ENCODE measurements at places on chromosomes 6 and 20.

DNA sequence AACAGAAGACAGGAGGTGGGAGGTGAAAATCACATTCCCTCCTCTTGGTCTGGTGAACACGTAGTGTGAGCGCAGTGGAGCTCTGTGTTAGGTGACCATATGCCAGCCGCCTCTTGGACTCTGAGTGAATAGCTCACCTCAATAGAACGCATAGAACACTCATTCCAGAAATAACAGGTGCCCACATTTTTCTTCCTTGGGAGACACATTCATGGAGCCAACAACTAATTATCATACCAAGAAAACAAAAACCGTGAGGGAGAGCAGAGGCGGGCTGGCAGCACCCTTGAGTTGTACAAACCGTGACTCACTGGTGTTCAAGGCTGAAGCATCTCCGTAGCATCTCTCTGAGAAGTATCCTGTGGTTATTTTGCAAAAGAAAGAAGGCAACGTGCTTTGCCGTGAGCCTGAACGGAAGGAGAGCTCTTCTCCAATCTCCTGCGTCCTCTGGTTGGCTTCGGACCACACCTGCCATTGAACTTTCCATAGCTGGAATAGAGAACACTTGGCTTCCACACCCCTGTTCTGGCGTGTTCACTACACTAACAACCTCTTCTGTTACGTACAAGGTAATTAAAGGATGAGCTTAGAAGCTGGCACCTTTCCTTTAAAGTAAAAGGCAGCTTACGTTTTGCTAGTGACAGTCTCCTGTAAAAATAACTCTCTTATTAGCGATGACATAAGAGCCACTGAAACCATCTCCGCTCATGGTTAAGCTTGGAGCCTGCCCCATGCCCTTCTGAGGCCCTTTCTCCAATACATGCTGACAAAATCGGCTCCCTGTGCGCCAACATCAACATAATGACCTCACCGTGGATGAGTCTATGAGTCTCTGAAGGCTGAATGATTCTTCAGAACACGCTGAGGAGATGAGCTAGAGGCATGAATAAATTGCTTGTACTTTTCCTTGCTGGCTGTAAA is 30.2 kb upstream of the SGK1 start:
- no peak for DNase-seq

DNA sequence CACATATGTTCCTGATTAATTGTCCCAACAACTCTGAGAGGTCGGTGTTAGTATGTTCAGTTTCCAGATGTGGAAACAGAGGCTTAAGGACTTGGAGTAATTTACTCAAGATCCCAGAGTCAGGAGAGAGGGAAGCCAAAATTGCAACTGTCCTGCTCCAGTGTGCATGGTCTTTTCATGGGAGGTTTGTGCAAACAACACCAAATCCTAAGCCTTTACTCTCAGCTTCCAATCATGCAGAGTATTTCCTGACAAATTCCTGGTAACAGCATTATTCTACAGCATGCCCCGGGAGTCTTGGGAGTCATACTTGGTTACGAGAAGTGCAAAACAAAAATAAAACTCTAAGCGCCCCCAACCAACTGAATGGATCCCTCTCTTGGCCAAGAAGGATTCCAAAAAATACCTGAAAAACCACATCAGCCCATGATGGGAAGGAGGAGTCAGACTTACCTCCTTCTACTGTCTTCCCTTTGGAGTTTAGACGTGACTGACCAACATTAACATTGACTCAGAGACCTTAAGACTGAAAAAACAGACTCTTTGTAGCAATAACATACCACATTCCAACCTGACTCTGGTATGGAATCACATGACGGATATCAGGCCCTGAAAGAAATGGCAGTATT is 30.8 kb upstream of the PPP1R3G start:
- DNase-seq = no peak

GRCh38 chr6:48919555-48919954 is 543.5 kb downstream of the MMUT start:
- DNase-seq = no peak

DNA sequence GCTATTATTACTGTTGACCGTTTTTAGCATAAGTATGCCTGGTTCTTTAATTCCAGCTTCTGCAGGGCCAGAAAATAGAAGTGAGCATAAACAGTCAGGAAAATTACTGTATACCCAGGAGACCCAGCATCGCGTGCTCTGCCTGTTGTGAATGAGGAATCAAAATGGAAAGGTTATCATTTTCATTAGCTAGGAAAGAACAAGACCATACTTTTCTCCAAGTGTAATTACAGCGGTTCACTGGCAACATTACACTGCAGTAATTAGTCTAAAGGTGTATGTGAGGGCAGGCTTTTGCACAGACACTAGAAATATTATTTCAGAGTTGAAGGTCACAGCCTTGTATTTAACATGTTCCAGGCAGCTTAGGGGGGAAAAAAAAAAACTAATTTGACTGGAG is 403.8 kb upstream of the SOX4 start:
- DNase-seq = no peak

GRCh38 chr6:7138046-7138531 is 30.3 kb downstream of the RREB1 start:
- no peak for DNase-seq

- DNase-seq = no peak
Measured at GRCh38 chr6:89818977-89819335, 638 bp downstream of the MDN1 start.

DNA sequence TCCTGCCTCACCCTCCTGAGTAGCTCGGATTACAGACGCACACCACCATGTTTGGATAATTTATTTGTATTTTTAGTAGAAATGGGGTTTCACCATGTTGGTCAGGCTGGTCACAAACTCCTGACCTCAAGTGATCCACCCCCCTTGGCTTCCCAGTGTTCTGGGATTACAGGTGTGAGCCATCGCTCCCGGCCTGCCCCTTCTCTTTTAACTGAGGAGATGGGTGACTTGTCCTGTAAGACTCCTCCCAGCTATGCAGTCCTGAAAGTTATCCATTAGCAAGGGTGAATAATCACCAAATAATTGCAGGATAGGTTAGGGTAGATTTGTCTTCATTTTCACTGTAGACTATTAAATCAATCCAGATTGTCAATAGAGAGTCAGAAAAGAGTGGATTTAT is 40.5 kb upstream of the JARID2 start:
- DNase-seq = no peak

DNA sequence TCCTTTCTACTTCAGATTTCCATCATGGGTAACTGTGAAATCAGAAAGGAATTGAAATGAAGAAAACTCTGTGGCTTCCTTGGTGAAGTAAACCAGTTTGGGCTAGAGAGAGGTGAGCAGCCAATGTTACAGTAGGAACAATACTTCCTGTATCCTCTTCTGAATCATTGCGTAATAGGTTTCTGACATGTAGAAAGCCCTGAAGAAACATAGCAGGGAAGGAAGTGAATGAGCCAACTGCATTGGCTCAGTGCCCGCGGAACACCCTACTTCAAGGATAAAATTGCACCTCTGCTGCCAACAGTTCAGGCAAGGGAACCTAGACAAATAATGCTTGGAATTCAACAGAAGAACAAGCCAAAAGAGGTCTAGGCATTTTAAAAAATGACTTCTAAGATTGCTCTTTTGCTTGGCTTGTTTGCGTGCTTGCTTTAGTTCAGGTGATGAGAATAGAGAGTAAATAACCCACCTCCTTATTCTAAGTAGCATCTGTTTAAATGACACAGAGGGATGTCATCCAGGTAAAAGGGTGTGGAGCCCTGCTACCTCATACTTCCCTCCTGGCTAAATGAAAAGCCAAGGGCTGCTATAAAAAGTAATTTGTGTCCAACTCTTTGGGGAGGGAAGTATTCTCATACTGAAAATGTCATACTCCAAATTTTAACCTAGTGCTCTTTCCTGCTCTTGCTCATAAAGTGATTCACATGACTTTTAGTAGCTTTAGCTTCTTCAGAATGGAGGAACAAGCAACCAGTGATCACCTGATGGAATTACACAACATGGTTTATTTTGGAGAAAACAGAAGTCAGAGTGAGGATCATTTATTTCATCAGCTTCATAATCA is 30.0 kb upstream of the AKIRIN2 start:
- peak; percentile 33 for DNase-seq

DNA sequence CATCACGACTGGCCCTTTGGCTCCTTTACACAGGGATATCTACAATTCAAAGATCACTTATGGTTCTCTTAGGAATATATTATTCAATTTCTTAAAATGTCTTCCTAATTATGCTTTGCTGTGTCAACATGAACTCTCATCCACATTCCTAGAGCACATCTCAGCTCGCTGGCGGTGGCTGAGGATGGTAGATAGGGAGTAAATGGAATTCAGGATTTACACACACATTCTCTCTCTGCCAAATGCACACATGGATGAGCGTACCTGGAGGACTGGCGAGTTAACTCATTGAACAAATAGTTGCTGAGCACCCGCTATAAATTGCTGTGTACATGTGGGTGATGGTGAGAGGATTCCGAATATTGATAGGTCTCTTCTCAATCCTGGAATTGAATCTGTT is 4.8 kb upstream of the MRPS10 start:
- no peak for DNase-seq

GRCh38 chr6:128206610-128207426 is 306.0 kb upstream of the THEMIS start:
- no peak for DNase-seq

DNA sequence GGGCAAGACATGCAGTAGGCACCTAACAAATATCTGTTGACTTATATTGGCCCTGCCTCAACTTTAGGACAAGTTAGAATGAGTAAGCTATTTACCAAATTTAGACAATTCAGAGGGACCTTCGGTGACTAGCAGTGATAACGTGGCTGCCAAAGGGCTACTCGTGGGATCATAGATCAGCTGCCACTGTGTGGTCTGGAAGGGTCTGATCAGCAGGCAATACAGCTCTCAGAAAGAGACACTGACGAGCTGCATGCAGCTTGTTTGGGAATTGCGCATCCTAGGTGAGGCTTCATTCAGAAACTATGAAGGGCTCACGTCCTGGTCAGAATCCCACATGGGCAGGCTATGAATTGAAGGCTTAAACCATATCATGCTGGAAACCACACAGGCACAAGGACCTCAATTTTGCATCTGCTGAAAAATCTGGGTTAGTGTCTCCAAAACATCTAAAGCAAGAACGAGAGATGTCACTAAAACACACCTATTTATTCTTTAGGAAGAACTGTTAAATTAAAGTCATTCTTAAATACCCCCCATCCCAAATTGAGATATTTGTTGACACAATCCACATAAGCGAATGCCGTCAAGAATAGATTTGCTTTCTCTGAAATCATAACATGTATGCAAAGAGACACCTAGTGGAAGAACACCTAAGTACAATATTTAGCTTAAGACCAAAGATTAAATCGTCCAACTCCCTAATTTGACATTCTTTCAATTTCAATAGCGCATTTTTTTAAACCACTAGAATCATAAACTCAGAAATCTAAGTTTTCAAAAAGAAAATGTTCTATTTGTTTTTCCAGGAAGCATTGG is 79.6 kb downstream of the IPCEF1 start:
- DNase-seq = no peak

DNA sequence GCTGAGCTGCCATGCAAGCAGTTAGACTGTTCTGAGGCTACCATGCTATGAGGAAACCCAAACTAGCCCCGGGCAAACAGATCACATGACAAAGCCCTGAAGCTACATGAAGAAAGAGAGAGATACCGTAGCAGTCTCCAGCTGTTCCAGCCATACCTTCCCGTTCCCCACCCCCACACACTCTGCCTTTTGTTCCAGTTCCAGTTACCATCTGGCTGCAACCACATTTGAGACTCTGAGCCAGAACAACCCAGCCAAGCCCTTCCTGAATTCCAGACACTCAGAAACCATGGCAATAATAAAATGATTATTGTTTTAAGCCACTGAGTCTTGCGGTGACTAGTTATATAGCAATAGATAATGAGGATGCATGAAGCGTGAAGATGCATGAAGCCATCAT is 28.3 kb downstream of the RIN2 start:
- no peak for DNase-seq

DNA sequence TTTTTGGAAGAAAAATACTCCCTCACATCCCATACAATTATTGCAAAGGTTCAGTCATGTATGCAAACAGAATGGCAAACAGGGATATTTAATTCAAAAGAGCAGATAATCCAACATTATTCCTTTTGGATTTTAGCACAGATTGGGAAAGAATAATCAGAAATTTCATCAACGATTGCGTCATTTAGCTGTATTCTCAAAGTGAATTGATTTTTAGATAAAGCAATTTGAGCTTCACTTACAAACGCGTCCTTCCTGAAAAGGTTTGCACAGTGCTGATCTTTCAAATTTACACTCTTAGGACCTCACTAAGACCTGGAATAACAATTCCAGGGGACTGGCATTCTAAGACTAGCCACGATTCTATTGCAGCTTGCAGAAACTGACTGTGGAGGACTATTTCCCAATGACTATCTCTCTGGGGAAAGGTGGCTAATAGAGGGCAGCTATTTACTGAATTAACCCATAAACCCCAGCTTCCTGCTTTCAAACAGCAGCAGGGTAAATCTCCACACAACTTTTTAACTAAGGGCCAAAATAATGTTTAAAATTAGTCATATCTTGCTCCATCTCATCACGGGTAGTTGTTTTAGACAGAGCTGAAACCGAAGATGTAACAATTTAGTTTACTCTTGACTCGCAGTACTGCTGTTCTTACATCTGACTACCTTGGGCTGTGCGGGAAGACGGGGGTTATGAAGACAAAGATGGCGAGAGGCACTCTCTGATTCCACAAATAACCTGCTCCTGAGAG is 131.2 kb upstream of the FAM184A start:
- DNase-seq = no peak

DNA sequence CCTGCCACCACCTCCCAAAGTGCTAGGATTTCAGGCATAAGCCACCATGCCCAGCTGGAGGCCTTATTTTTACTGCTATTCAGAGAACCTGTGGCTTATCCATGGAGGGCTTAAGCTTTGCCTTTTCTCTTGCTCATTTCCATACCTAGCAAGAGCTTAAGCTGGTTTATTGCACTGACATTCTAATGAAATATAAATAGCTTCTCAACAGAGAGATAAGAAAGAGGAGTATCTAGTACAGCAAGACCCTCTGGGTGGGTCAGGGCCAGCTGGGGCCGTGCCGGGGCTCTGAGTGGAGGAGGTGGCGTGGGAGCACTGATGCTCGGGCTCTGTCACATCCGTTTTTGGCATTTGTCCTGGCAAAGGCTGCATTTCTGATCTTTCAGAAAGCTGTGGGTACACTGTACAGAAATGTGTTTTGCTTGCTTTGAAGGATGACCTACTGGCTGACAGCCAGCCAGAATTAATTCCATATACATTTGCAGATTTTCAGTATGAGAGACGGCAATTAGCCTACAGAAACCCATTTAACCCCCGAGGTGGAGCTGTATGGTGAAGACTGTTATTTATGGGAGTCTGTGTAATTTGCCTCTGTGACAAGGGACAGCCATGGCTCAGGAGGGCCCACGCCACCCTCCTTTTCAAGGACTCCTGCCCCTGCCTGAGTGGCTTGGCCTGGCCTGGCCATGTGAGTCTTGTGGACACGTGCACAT is 181.6 kb upstream of the AKAP12 start:
- no peak for DNase-seq

DNA sequence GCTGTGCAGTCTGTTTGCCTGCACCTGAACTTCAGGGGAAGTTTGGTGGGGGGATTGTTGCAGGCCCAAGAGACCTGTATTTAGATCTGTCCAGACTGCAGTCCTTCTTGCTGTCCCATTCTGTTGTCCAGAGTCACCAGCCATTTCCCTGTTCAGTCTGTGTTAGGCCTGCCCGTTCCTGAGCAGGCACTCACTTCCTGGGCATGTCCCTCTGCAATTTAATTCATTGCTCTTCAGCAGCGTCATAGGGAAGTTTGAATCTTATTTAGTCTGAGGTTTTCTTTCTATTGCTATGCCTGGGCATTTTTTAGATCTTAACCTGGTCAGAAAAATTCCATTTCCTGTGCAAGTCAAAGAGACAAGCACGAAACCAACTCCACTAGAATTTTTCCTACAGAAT is 190.2 kb downstream of the DTNBP1 start:
- DNase-seq = no peak

- DNase-seq = no peak
Measured at GRCh38 chr6:22569281-22570184, at the start of gene HDGFL1. HDGFL1 (plus strand) TSS chr6:22569566; CDS start chr6:22569576, 10 bp downstream.

Measured in T-helper 9 cell (primary cell).